Peyer's patch (tissue), 4 donors: ENCODE measurements at places on chromosomes 4 and X. TPM values are rescaled to one million over a fixed set of nuclear protein-coding genes. Genes with fewer than 3 reads are reported as not detected.

Gene TCEAL2
- total RNA-seq: not detected

Gene RAI2
- 9.7 TPM for total RNA-seq

Gene ARX
- 0.40 TPM for total RNA-seq

DNA sequence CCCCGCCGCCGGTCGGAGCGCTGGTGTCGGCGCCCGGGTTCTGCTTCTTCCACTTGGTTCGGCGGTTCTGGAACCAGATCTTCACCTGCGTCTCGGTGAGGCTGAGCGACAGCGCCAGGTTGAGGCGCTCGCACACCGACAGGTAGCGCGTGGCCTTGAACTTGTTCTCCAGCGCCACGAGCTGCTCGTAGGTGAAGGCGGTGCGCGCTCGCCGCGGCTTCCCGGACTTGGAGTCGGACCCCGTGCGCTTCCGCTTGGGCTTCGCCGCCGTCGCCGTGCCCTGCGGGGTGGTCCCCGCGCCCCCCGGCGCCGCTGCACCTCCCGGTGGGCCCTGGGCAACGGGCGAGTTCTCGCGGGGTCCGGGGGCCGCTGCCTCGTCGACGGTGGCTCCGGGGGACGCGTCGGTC is 3.1 kb downstream of the NKX1-1 start:
- DNase-seq: no peak

GRCh38 chr4:181756451-181757095 is 486.6 kb upstream of the TENM3 start:
- no peak for DNase-seq

DNA sequence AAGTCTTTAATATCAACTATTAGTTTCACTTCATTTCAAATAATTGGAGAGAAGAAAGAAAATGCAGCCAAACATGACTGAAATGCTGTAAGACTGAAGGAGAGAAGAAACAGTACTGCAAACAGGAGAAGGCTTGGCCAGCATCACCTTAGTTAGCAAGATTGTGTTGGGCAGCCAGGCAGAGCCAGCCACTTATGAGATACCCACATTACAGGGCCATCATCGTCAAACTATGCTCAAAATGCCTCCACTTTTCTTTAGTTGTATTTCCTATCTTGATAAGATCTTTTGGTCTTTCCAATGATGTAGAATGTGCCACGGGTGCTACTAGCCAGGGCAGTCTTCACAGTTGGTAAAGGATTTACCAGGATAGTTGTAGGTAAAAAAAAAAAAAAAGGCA is 10.9 kb upstream of the IRF2 start:
- DNase-seq: no peak

- no peak for DNase-seq
Measured at GRCh38 chr4:140188975-140189374, 35.0 kb upstream of the MAML3 start.

GRCh38 chr4:4869731-4870571 is 10.5 kb downstream of the MSX1 start:
- no peak for DNase-seq

GRCh38 chrX:35098419-35098818 is 155.8 kb downstream of the FAM47B start:
- no peak for DNase-seq

- DNase-seq: no peak
Measured at GRCh38 chr4:102543030-102543928, 42.1 kb downstream of the NFKB1 start.

- DNase-seq: no peak
Measured at GRCh38 chrX:155031657-155032056, 5.0 kb downstream of the FUNDC2 start.

DNA sequence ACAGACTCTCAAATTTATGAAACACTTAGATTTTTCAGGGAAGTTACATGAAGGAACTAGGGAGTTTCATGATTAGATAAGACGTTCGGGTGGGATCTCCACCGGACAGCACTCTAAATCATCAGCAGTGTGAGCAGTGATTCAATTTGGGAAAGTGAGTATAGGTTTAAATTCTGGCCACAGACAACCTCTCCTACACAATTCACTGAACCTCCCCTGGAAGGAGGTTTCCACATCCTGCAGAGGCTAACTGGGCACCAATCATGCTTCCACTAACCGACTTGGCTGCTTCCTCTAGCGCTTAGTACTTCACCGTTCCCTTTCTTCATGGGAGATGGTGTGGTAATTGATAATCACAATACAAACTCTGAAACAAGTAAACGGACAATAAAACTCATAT is 5.6 kb downstream of the CXCL9 start:
- no peak for DNase-seq

- no peak for DNase-seq
Measured at GRCh38 chrX:53992589-53992988, 51.7 kb downstream of the PHF8 start.

DNA sequence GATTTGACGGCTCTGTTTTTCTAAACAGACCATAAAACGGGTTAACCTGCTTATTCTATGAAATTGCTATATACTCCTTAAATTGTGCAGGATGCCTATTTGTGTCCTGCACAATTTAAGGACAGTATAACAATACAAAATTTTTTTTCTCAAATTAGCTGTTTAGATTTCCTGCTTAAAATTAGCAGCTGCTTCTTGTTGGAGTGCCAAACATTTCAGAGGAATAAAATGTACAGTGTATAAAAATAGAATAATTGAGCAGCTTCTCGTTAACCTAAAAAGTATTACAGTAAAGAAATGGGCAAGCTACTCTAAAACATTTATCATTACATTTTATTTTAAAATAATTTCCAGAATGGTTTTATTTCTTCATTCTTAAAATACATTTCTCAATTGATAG is 100.5 kb downstream of the PPA2 start:
- DNase-seq: no peak
